ENCODE measurements at places on chromosomes 2 and 18.

GRCh38 chr2:148512501-148512900, 132.1 kb upstream of the EPC2 start:
- no peak for DNase-seq

- no peak for DNase-seq
These were observed 4.3 kb downstream of the COL3A1 start for GRCh38 chr2:188978291-188979081.

DNA sequence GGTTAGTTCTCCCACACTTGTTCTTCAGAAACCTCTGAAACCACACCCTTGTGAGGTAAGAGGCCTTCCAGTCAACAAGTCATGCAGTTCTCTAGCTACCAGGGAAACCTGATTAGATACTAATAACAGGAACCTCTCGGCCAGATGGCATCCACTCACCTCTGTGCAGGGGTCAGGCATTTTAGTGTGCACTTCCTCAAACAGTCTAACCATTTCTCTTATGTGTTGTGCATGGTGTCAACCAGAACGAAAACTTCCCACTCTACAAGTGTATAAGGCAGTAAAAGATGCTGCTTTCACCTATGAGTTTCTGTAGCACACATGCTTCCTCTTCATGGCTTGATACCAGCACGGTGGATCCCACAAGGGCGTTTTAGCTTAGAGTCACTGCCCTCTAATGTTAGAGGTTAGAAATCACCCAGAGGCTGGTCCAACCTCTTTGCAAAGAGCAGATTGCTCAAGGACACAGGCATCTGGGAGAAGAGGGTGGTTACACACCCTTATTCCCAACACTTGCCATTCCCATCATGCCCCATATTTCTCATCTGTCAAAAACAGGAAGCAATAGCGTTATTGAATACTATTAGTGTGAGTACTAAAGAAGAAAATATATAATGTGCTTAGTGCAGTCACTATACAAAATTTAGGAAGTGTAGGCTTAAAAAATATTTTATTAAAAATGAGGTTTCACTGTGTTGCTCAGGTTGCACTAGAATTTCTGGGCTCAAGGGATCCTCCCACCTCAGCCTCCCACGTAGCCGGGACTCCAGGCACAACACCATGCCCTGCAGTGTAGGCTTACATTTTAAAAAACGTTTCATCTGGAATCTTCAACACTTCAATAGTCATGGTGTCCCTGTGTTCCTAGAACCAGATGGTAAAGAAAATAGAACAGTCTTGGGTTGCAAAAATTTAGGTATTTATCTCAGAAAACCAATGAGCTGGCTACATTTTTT, 34.5 kb upstream of the RAB31 start:
- no peak for DNase-seq

DNA sequence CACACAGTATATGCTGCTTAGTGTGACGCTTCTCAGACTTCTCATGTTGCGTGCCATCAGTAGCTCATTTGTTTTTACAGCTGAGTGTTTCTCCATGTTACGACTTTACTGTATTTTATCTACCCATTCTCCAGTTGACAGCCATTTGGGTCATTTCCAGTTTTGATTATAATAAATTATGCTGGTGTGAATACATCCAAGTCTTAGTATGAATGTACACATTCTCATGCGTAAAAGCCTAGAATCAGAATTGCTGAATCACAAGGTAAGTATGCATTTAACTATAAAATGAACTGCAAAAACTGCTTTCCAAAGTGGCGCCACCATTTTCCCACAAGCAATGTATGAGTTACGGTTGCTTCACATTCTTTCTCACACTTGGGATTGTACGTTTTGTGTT, 184.2 kb upstream of the SLC35G4 start:
- no peak for DNase-seq

- no peak for DNase-seq
These were observed 128.6 kb downstream of the NCK2 start for GRCh38 chr2:105873281-105873680.

GRCh38 chr18:62710417-62710816, 4.9 kb upstream of the PHLPP1 start:
- no peak for DNase-seq

DNA sequence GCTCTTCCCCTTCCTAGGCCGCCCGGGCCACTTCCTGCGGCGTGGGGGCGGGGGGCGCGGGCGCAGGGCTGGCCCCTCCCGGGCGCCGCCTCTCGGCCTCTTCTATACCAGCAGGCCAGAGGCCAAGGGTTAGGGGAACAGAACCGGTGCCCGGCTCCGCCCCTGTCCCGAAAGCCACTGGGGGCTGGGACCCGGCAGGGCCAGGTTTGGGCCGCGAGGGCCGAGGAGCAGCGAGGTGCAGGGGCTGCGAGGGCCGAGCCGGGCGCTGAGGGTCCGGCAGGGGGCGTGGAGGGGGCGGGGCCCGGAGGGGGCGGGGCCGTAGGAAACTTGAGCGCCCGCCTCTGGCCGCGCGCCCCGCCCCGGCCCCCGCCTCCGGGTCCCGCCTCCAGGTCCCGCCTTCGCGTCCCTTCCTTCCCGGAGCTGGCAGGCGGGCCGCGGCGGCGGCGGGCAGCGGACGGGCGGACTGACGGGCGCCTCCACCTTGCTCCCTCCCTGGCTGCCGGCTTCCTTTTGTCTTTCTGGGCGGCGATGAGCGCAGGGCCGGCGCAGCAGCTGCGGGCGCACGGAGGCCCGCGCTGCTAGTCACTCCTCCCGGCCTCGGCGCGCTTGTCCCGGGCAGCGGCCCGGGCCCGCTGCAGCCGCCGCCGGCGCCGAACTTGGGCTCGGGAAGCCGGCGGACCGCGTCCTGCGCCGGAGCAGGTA, at the start of gene HPCAL1:
Gene HPCAL1, plus strand, starts transcription at position 426 of the 702 bp plus-strand sequence. CDS start 116,854 bp downstream, outside the sequence.
- peak; percentile 65 for DNase-seq

GRCh38 chr2:119333360-119333759, 33.3 kb downstream of the C2orf76 start:
- DNase-seq, result no peak

- DNase-seq, result no peak
These were observed 502 bp downstream of the MERTK start for GRCh38 chr2:111898703-111899514.

DNA sequence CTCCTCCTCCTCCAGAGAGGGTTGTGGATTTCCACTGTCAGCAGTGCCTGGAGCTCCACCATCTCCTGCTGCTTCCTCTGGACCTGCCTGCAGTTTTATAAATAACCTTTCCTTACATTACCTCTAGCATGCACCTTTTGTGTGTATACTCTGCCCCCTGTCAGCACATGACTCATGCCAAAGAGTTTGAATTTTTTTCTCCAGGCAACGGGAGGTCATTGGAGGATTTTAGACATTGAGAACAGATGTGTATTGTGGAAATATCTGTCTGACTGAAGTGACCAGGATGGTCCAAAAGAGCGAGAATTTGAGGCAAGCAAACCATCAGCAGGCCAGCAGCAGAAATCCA, 31.7 kb downstream of the IL37 start:
- DNase-seq, result no peak

GRCh38 chr2:3784731-3785130, 81.4 kb downstream of the DCDC2C start:
- no peak for DNase-seq

DNA sequence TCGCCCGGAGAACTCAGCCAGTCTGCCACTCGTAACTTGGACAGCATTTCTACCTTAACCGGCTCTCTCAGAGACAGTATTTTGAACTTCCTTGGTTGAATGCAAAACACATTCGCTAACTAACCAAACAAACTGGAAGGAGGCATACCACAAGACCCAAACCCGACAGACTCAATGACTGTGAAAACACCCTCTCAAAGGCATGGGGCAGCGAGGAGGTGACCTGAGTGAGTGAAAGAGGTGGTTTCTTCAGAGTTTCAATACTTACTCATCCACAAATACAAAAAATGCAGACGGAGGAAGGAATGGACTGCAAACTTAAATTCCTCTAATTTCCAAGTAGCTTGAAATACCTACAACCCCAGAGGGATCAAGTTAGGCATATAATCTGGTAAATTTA, 132.9 kb downstream of the GAREM1 start:
- DNase-seq, result no peak

DNA sequence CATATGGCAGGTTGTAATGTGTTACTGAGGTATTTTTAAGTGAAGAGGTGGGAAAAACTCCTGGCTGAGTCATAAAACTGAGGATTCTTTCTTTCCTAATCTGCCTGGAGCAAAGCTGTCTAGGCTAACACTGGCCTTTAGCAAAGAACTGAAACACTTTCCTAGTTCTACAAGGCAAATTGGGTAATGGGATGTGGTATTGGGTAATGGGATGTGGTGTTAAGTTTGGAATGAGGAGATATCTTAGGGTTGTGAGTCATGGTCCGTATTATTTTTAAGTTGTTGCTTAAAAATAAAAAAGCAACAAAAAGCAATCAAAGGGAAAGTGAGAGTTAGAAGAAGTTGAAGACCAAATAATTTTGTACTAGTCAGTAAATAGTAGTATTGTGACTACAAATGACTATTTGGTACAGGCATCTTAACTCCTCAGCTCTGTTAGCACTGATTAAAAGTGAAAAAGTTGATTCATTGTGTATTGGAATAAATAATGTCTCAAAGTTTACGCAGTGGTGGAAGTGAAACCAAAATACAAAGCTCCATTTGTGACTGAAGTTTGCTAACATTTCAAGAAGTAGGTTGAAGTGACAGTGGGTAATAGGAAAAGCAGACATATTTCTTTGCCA, 216.8 kb downstream of the CAMKMT start:
- DNase-seq, result no peak

DNA sequence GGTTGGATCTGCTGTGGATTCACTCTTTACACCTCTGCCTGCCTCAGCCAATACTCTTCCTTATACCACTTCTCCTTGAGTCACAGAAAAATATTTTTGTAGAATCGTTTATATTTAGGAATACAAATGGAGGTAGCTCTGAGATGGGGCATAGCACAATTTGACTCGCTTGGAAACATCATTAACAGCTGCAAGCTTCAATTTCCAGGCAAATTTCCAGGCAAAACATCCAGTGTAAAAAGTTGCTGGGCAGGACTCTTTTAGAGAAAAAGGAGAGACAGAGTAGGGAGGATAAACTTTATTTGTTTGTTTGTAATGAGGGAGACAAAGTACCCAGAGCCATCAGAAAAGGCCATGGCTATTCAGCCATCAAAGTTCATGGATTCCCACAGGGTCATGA, 74.4 kb upstream of the SOX11 start:
- no peak for DNase-seq

GRCh38 chr2:224716201-224716600, at the start of gene CCDC195:
TSS of gene CCDC195 (minus strand) at chr2:224716365. CDS start at chr2:224716365, 0 bp downstream.
- DNase-seq, result no peak

DNA sequence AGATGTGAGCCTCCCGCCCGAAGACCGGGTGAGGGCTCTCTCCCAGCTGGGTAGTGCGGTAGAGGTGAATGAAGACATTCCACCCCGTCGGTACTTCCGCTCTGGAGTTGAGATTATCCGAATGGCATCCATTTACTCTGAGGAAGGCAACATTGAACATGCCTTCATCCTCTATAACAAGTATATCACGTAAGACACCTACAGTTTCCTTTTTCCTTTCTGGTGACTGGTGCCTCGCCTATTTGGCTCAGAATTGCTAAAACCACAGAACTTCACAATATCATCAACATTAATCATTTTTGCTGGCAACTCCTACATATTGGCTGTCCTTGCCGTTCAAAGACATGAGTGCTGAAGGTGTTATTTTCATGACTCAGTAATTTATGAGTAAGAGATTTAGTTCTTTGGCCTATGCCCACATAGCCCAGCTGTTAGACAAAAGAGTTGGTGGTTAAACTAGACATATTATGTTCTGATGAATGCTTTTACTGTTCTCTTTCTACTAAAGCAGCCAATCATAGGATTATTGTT, 2.2 kb downstream of the STAMBP start:
- DNase-seq, result no peak

DNA sequence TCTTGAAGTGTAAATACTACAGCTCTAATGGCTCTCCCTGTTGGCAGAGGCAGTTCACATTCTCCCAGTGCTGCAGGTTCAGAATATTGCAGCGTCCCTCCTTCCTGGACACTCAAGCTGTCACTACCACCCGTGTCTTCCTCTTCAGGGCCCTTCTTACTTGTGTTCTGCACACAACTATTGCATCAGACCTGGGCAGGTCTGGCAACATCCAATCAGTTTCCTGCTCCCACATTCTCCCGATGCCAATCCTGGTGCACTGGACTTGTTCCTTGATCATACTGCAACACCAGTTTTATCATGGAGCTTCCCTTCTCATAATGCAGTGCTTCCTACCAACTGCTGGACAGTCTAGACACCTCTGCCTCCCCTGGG, 161.5 kb downstream of the CAPN13 start:
- DNase-seq, result no peak

GRCh38 chr18:63291278-63291677, 28.3 kb downstream of the BCL2 start:
- no peak for DNase-seq

DNA sequence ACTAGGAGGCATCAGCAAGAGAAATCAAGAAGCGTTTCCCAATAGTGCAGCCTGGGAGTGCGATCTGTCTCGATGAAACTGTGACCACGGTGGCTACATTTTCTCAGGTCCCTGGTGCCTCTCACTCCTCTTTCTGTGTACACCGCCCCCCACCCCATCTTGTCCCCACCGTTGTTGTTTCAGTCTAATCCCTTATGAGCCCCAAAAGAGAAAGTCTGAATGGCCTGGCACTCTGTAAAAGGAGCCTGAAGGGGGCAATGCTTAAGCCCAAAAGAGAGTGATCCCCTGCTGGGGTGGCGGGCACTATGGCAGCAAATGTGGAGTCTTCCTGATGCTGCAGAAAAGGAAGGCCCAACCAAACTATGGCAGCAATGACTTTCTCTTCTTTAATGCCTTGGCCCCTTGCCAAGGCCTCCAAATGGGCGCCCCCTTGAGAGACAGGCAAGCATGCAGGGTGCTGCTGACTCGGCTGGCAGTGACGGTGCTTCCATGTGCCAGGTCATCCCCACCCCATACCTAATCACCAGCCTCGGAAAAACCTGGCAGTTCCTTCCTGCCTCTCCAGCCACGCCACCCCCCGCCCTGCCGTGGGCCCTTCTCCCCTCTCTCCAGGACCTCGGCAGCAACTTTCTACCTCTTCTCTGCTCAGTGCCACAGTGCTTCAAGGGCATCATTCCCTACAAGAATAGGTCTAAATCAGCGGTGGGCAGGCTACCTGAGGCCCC, 123.0 kb downstream of the CYP26B1 start:
- no peak for DNase-seq

- DNase-seq, result no peak
These were observed 1.4 kb downstream of the IHH start for GRCh38 chr2:219059375-219059724.

DNA sequence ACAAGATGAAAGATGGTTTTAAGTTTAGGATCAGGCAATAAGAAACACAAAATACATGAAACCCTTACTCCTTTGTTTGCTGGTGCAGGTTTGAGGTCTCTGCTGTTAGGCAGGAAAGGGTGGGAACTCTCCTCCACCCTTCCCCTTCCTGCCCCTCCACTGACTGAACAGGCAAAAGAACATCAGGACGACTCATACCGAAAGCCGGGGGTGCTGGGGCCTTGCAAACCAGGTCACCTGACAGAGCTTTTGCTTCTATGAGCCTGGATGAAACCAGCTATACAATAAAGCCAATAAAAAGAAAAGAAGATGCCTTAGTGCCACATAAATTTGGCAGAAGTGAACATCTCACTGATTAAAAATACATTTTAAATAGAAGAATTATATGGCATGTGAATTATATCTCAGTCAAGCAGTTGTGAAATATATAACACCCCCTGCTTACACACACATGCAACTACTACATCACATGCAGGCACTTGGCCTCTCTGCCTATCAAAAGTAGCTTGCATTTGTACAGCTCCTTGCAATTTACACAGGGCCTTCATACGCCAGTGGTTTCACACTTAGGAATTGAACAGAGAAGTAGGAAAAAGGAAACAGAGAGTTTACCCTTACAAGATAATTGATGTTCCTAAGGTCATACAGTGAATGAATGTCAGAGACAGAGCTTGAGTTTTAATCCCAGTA, 215.1 kb upstream of the TRIB2 start:
- DNase-seq, result peak; percentile 44

GRCh38 chr18:32920796-32921787, 148.3 kb upstream of the KLHL14 start:
- DNase-seq, result no peak
